AG10803 (cell line): ENCODE measurements at places on chromosomes 7 and 10.

- DNase-seq, result no peak
Measured at GRCh38 chr7:101720324-101720723, 91.2 kb upstream of the MYL10 start.

DNA sequence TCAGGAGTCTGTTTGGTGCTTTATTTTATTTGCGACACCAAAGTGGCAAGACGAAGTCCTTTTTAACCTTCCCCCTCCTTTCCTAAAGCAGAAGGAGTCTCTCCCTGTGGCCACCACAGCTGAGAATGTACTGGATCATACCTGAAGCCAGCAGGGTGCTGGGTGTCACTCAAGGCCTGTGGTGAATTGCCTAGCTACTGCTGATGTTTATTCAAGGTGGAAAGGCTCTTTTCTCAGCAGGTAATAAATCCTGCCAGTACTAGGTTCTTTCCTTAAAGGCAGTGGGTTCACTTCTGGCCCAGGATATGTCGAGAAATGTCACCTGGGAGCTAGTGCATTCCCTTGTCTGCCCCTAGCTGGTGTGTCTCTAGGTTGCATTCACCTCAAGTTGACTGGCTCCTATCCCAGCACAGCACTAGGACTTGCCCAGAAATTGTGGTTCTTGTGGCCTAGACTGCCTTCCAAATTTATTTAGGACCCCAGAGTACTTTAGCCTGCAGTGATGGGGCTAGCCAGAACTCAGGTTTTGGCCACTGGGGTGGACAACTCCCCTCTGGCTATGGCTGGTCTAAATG is 60.8 kb upstream of the FAM3C start:
- DNase-seq, result no peak

DNA sequence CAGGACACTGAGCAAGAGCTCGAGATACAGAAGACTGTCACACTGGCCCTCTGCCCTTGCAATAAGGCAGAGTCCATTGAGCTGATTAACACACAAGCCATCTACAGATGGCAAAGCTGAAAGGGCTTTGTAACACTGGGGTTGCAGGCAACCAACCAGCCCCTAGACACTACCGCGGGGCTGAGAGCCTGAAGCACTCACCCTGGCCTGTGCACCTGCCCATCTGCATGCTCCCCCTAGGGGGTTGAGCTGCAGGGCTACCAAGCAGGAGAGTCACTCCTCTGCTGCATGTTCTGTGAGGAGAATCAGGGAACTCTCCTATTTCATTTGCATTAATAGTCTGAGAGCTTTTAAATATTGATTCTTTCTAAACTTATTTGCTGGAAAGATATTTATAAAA is 128.1 kb upstream of the VIPR2 start:
- DNase-seq, result no peak

DNA sequence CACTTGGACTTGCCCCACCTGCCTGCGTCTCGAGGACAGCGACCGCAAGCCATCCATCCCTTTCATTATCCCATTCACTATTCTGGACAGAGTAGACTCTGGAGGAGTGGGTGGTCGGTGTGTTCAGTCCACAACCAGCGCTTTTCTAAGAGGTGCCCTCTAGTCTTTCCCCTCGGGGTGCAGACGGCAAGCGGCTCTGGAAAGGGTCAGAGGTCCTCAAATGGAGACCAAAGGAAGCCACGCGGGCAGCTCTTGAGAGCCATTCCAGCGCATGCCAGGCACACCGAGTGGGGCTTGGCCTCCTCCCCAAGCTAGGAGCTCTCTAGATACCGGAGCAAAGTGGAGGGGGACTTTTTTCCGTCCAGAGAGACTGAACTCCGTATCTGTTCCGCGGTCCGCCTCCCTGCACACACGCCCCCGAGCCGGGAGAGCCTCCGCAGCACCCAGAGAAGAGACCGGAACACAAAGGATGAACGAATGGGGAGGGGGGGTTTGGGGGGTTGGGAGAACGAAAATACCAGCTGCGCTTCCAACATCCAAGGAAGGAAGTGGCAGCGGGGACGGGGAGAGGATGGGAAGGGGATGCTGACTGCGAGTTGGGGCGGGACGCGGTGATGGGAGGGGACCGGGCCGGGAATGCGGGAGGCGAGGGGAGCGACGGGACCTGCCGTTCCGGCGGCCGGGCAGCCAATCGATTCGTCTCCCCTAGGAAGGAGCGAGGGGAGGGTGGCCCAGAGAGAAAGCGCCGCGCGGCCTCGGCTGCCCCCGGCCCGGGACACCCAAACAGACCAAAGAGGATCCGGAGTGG is 515 bp downstream of the GSDME start:
- no peak for DNase-seq

GRCh38 chr7:98974906-98975816 is 96.8 kb downstream of the TRRAP start:
- DNase-seq, result no peak

DNA sequence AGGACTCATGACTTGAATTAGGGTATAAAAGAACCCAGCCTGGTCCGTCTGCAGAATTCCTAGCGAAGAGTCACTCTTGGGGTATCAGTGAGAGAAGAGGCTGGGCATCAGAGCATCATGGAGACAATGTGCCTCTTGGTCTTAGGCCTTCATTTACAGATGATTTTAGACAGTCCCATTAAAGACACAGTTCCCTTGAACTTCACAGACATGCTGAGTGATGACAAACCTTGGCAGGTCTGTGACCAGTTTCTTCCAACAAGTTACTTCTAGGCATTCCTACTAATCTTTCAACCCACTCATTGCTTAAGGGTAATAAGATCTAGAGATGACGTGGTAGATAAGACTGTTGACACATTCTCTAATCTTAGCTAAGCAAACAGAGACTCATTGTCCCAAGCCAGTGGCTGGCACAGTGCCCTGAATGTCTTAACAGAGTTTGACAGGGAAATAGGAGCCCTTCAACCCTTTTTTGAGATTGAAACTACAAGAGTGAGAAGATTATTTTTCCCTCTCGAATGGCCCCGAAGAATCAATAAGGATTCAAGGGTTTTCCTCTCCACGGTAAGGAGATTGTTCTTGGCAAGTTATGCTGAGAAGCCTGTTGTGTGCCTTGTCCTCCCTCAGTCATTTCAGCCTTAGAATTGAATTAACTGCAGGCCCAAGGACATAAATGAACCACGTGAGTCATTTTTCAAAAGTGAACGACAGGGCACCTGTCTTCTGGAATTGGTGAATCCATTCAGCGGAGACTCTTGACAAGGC is 281.1 kb downstream of the CCDC3 start:
- DNase-seq, result peak; percentile 48

DNA sequence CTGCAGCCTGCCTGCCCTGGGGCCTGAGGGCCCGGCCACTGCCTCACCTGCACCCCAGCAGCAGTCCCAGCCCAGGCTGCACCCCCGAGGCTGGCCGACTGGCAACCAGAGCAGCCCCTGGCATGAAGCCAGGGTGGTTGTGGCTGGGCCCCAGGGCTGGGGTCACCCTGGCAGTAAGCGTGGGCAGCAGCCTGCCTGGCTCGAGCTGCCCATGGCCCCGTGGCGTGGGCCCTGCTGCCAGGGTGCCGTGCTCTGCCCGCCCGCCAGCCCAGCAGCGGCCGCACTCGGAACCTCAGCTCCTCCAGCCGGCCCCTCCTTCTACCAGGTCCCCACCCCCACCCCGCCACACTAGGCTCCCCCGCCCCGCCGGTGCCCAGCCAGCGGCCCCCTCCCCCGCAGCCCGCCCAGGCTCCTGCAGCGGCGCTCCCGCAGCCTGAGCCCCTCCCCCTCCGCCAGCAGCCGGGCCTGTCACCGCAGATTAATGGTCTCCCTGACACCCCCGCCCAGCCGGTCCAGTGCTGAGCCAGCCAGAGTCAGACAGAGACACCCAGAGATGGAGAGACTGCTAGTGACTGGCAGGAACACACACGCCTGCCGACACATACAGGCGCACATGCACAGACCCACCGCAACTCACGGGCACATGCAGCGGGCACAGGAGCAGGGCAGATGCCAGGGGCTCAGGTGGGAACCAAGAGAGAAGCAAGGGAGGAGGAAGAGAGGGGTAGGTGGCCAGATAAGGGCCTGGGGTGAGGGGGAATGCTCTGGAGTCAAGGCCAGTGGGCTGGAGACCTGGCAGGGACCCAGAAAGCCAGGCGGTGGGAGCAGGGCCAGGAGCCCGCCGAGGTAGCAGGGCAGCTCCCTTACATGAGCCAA is 22.4 kb downstream of the KCNH2 start:
- DNase-seq, result no peak

DNA sequence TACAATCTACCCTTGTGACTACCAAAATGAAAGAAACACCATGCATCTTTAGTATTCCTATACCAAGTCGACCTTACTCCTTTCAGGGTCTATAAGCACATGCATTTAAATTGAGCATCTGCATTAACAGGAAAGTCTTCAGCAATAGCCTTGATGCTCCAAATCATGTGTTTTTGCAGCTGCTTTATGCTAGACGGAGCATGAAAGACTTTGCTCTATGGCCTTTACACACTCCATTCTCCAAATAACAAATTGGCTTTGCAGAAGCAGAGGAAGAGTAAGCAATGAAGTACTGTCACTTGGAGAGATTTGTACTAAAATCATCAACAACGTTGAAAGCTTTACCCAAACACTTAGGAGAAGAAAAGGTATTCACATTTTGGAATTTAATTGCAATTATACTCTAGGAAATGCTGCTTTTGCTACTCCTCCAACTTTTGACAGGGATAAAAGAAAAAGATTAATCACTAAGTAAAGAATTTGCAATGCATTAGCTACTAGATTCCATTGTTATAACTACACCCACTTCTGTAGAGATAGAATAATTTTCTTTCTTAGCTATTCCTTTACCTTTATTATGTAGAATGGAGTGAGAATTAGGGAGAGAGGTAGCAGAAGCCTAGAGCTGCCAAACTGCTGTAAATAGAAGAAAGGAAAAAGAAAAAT is 131.8 kb downstream of the SEMA3E start:
- no peak for DNase-seq

DNA sequence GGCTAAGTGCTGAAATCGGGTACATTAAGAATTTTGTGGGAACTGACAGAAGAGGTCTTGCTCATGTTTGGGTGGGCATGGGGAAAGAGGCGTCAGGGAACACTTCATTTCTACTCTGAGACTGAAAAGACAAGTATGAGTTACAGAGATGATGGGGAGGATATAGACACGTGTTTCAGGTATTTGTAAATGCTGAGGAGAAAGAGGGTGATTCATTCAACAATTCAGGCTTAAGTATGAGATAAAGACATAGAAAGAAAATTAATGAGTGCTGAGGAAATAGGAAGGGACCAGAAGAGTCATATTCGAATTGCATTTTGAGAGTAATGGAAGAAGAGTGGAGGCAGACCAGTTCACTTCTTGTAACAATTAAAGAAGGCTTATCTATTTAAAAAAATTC is 143.6 kb downstream of the HBP1 start:
- peak; percentile 18 for DNase-seq

GRCh38 chr10:97169911-97170693 is 15.7 kb downstream of the SLIT1 start:
- no peak for DNase-seq

DNA sequence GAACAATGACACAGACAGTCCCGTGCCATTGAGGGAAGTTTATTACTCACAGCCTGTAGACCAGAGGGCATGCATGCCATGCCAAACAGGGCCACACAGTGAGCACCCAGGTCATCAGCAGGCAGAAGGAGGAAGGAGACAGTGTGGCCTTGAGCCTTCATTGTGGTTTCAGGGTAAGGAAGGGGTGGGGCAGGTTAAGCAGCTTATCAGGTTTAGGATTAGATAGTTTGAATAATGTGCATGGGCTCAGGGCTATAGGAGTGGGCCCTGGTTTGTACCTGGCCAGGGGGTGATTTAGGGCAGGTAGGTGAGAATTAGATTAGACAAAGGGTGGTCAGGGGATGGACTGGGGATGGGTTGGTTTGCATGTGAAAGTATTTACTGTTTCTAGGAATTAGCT is 67.9 kb downstream of the ADCY1 start:
- no peak for DNase-seq

DNA sequence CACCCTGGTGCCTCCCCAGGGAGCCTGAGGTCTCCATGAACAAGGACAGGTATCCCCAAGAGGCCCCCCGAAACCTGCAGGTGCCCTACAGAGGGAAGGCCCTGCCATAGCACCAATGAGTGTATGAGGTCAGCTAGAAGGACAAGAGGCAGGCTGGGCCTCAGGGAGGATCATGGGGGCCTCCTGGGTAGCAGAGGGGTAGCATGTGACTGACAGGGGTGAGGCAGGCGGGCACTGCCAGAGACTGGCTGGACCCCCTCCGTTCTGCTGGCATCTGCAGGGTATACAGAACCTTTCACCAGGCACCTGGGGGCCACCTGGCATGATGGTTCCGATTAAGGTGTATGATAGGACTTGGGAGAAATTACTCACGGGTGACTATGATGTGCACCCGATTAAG is 79.2 kb upstream of the KCTD7 start:
- DNase-seq, result no peak

DNA sequence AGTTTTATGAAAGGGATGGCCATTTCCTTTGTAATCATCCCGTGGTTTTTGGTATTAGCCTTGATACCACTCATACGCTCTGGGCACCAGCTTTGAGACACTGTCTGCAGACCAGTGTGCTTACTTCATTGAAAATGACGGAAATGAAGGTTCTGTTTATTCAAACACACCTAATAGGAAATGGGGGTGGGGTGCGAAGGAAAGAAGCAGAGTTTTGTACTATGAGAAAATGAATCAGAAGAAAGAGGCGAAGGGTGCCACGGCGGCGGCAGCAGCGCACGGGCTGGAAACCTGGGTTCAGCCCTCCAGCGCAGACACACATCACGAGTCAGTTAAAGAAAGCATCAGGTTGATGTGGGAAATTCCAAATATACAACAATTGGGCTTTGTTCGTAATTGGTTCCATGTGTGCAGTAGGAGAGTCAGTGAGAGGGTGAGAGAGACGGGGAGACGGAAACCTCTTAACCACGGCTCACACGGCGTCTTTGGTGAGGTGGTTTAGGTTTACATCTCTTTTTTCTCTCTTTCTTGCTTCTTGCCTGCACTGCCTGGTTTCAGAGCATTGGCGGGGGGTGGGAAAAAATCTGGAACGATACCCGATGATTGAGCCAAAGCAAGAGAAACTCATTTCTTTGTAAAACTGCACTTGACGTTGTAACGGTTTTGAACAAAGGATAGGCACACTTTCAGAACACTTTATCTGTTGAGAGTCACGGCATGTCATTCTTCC is 321.2 kb downstream of the FRMD4A start:
- peak; percentile 88 for DNase-seq

- DNase-seq, result peak; percentile 44
Measured at GRCh38 chr10:35639728-35640401, 2.2 kb downstream of the FZD8 start.

- no peak for DNase-seq
Measured at GRCh38 chr10:34405611-34406462, 409.3 kb downstream of the PARD3 start.

DNA sequence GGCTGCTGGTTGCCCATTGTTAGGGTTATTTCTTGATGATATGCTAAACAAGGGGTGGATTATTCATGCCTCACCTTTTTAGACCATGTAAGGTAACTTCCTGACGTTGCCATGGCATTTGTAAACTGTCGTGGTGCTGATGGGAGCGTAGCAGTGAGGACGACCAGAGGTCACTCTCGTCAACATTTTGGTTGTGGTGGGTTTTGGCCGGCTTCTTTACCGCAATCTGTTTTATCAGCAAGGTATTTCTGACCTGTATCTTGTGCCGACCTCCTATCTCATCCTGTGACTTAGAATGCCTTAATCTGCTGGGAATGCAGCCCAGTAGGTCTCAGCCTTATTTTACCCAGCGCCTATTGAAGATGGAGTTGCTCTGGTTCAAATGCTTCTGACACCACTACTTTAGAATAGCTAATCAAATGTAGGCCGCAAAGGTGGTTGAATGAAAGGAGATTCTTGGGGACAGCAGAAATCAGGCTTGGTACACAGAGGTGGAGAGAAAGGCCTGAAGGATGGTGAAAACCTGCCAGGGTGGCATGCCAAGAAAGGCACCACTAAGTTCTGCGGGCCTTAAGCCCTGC is 17.9 kb upstream of the SMO start:
- DNase-seq, result no peak
